ENCODE measurements at places on chromosomes 2 and 18.

DNA sequence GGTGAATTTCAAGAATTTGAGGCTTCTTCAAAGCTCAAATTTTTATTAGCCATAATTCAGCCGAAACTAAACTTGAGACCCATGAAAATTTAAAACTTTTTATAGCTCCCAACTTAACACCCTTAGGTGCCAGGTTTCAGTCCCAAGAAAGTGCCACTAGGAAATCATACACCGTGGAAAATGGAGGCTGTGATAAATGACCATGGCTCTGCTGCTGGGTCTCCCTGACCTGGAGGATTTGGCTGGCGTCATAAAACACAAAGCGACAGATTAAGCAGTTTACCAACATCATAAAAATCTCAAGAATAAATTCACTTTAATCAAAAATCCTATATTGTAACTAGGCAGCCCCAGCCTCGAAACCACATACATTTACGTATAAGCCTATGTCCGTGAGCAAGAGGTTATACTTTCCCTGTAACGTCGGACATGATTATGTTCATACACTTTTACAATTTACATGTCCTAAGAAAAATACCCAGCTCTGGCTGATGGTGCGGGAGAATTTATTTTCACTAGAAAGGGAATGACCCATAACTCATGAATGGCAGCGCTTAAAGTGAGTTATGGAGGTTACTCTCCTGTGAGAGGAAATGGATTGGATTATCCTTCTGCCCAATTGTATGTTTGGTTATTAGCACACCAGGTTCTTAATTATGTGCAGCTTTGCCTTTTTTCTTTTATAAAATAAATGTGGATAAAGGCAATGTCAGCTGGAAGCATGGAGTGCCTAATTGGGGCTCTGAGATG, 329.4 kb downstream of the AGPS start:
- no peak for DNase-seq

GRCh38 chr18:35155398-35156117, 85.3 kb upstream of the ZNF397 start:
- no peak for DNase-seq

- no peak for DNase-seq
These were observed 3.0 kb downstream of the TTC32 start for GRCh38 chr2:19898592-19899329.

- DNase-seq = no peak
These were observed 37.1 kb upstream of the CTLA4 start for GRCh38 chr2:203830304-203831055.

- no peak for DNase-seq
These were observed 1.4 kb downstream of the DES start for GRCh38 chr2:219419331-219420197.

DNA sequence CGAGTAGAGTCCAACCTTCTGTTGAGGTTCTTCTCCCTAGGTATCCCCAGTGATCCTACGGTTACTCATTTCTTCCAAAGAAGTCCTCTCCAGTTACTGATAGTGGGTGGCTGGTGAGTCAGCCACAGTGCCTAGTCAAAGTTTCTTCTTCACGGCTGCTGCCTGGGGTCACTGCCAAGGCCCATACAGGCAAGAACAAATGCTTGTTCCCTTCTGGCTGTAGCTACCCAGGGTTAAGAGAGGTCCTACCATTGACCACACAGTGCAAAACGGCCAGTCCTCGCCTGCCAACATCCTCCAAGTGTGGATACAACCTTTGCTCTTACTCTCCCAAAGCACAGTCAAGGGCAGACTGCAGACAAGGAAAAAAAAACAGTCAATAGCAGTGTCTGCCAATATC, 2.9 kb upstream of the PTPN4 start:
- DNase-seq = peak; percentile 68

DNA sequence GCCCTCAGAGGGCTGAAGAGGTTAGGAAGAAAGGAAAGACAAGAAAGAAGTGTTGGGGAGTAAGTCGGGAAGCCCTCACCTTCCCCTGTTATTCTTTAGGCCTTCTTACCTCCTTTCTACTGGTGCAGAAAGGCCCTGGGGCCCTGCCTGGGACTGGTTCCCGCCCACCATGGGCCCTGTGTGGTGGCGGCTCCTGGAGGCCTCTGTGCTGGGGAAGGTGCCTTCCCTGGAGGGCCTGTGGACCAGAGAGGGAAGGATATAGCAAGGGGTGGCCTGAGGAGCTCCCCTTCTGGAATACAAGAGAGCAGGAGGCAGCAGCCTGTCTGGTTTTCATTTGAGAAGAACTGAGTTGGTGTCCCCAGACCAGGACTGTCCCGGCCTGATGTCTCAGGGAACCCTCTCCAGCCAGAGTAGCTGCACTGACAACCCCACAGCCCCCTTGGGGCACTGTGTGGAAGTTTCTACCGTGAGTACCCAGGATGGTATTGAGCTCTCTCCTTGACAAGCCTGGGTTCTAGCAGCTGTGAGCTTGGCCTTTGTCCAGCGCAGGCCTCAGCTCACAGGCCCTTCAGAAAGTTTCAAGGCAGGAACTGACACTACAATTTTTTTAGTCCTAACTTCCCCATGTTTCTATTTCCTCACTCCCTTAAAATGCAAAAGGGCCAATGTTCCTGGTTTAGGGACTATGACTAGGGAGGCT, 47.1 kb downstream of the EFR3B start:
- DNase-seq = no peak

DNA sequence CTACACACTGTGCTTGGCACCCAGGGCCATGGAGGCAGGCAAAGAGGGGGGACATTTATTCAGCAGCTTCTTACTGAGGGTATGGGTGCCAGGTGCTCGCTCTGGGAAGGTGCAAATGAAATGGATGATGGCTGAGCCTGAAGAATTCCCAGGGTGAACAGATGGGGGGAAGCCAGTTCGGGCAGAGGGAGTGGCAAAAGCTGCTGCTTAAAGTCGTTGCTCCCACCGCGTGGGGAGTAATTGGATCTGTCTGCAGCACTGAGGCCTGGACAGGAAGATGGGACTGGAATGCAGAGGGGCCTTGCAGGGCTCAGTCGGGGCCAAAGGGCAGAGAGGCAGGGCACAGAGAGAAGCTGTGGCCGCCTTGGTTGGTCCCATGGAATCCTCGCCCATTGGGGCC, 51.2 kb downstream of the NEDD4L start:
- DNase-seq = no peak

DNA sequence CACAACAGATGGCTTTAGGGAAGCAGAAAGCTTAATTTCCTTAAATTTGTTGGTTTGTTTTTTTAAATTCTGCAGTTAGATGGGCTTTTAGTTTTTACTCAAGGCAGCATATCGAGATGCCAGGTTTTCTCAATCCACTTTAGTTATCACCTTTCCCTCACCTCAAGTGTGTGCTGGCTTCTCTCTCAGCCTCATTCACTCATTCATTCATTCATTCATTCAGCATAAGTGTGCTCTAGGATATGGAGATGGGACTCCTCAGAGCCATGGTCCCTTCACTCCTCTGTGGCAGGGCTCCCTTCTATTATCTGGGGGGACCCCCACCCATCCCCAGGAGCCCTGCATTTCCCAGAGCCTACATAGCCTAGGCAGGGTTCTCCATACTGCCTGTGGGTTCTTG, 19.0 kb downstream of the VIL1 start:
- no peak for DNase-seq

DNA sequence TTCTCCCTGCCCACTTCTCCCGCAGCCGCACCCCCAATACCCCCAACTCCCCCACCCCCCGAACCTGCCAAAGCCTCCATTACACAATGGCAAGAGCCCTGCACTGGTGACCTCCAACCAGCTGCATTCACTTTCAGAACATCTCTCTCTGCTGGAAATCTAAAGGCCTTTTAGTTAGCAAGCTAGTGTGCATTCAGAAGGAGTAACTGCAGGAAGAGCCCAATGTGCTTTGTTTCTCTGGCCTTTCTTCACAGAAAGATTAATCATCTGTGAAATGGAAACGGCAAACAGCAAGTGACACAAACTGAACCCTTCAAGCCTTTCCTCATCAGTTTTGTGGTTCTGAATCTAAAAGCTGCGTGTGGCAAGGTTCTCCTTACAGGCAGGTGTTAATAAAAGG, 124.2 kb downstream of the OLA1 start:
- DNase-seq = no peak

DNA sequence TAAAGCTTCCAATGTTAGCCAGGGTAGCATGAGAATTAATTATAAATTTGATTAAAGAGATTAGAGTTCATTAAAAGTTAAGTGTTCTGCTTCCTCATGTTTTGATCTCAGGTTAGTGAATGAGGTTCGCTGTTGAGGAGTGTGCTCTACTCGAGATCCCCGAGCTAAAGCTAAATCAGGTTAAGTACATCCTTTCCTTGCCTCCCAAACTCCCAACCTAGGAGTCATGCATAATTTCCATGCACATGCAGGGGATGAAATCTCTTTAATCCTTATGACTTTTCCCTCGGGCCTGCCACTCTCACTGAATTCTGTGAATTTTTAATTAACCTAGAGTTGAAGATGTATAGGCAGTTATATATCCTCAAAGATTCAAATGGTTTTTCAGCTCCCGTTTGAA, 156.1 kb upstream of the NCK2 start:
- no peak for DNase-seq

DNA sequence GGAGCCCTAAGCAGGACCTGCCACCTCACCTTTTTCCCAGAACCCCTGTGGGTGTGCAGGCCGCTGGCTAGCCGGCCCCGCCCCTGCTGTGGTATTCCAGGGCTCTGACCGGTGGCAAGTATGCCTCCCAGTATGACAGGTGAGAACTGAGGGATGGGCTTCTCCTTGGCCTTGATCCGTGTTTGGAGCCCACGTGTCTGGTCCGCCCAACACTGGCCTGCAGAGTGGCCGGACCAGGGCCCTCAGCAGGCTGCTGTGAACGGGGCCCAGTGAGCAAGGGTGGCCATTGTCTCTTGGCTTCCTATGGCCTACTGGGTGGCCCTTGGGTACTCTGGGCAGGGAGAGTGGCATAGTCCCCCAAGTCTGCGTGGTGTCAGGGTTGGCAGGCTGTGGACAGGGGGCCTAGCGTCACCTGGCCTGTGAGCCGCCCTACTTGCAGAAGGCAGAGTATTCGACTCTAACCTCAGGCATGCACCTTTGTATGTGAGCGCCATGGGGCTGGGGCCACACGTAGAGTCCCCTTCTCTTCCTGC, 1.8 kb downstream of the RNPEPL1 start:
- no peak for DNase-seq

DNA sequence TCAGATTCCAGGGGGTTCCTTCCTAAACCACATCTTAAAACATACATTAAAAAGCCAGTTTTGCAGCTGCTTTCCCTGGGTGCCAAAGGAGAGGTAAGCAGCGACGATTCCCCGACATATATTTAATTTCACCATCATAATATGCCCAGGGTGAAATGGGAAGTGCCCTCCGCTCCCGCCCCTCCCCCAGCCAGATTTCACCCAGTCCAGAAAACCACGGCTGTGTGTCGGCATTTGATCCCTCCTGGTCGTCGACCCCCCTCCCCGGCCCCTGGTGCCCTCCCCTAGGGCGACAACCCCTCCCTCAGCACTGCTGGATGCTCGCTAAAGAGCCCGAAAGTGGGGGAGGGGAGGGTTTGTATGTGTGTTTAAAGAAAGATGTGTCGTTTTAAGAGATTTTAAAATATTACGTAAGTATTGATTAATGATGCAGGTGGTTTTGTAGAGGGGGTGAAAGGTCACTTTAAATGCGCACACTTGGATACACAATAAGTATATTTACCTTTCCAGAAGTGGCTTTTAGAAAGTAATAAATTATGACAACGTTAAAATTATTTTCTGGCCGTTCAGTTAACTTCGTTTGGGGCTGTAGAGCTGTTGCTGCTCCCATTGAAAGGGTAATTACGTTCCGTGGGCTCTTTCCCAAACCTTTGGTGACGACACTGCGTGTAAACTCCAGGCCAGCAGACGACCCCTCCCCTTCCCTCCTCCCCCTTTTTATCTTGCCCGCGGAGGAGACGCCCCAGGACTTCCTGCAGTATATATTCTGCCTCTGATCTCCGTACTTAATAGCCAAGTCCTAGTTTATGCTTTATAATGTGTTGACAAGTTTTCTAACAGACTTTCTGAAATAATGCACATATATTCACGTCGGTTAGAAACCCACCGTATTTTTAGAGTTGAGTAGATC, 3.4 kb upstream of the BCL11A start:
- no peak for DNase-seq

DNA sequence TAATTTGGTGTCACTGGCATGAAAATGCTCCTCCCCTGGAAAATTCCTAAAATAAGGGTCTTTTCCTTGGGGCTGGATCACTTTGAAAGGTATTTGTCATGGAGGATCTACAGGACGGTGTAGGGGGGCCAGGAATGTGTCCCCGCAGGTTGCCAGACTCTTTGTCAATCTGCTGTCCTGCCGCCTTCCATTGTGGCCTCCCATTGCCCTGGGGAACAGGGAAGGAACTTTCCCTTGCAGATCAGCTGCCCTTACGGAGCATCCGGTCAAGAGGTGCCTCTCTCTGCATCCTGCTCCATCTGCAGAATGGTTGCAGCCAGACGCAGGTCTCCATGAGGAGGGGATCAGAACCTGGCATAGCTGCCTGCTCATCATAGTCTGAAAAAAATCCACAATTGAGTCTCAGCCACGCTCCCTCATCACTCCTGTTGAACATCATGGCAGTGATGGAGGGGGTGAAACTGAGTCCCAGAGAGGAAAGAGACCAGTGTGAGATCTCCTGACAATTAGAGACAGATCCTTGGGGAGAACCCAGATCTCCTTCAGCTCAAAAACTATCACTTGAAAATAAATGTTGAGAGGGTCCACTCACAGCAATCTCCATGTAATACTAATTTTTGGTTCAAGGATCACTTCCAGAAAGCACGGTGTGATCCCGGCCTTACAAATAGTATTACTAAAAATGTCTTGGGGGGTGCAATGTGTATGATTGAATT, 244.8 kb downstream of the MYCN start:
- no peak for DNase-seq

DNA sequence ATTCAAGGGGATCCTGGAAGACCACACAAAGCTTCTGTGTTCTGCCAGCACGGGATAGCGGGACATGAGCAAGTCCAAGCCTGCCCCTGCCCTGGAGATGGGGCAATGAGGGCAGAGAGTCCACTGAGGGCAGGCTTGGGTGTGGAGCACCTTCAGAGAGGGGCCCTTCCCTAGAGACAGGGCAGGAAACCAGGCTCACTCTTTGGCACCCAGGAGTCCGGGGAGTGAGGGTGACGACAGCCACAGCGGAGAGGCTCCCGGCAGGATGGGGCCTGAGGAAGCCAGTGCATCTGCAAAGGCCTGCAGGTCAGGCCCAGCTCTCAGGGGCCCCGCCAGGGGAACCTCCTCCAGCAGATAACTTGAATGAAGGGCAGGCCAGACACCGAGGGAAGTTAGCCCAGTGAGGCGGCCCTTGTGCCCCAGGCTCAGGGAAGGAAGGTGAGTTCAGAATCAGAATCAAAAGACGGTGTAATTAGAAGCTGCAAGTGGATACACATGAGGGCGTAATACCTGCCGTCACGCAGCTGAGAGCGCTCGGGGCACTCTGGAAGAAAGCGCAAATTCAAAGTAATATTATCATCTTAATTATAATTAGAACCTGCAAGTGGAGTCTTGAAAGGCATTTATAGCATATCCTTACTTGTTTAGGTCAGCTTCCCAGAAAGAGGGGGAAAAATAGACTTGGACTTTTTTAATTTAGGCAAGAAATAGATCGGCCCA, 142.6 kb upstream of the LGALSL start:
- DNase-seq = no peak

GRCh38 chr2:18519914-18520450, 40.5 kb downstream of the RDH14 start:
- no peak for DNase-seq
